ENCODE measurements at places on chromosomes 4 and X.

DNA sequence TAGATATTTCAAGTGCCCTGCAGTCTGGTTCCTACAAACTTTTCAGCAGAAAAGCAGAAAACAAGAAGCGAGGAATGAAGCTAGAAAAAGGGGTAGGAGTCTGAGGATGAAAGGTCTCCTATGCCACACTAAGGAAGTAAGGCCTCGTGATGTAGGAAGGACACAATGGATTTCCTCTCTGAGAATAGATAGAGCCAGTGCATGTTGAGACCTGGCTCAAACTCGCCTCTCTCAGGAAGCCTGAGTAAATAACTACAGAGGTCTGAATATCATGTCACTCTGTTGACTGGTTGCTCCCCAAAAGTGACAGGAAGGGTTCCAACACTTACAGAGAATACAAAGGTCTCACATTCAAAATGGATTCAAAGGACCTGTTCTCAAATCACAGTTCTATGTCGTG is 93.3 kb downstream of the GRIA3 start:
- DNase-seq = no peak

- DNase-seq = no peak
Measured at GRCh38 chr4:182192511-182193181, 50.6 kb upstream of the TENM3 start.

DNA sequence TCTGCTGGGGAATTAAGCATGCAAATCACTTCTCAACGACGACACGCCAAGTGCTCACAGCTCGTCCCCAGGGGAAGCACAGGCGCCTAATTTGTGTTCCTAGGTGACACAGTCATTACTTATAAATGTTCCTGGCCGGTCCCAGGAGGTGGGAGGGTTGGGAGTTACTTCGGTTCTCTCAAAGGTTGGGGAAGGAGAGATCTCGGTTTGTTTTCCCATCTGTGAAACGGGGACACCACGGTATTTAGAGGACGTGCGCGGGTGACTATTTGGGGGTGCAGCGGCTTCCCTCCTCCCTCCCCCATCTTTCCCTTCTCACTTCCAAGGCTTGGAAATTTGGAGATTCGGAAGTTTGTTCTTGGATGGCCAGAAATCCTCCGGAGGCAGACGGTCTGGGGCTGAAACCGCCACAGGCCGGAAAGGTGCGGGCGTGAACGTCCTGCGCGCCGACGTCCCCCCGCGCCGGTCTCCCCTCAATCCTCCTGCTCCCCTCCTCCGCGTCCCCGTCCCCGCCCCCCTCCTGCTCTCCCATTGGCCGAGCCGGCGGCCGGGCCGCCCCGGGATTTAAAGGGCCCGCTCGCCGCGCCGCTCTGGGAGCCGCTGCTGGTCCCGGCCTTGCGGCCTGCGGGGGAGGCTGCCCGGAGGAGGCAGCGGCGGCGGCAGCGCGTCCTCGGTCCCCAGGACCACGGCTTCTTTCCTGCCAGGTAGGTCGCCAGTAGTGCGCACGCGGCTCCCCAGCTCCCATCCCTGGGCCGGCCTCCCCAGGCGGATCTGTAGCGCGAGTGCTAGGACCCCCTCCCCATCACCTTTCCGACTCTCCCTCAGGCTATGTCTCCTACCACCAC is at the start of gene PORCN:
TSS of gene PORCN (plus strand) at position 593 of the 845 bp plus-strand sequence. CDS start 829 bp downstream, outside the sequence.
- peak; percentile 76 for DNase-seq

GRCh38 chr4:75040703-75041102 is 107.8 kb downstream of the PARM1 start:
- DNase-seq = no peak

DNA sequence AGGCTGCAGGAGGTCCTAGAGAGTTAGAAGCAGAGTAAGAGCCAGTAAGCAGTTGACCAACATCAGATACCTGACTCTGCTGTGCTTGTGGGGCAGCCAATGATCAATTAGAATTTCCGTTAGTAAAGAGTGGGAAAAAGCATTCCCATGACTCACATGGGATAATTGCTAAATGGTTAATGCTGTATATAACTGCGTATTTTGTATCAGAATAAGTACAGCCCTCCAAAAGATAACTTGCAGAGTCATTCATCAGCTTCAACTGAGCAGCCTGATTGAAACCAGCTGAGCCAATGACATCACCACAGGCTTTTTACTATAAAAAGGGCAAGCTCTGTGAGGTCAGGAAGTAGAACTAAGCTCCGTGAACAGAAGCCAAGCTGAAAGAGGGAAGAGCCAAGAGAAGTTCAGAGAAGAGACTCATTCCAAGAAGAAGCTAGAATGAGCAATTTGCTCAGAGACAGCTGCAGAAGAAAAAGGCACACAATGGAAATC is 67.9 kb downstream of the PPP3CA start:
- DNase-seq = no peak

DNA sequence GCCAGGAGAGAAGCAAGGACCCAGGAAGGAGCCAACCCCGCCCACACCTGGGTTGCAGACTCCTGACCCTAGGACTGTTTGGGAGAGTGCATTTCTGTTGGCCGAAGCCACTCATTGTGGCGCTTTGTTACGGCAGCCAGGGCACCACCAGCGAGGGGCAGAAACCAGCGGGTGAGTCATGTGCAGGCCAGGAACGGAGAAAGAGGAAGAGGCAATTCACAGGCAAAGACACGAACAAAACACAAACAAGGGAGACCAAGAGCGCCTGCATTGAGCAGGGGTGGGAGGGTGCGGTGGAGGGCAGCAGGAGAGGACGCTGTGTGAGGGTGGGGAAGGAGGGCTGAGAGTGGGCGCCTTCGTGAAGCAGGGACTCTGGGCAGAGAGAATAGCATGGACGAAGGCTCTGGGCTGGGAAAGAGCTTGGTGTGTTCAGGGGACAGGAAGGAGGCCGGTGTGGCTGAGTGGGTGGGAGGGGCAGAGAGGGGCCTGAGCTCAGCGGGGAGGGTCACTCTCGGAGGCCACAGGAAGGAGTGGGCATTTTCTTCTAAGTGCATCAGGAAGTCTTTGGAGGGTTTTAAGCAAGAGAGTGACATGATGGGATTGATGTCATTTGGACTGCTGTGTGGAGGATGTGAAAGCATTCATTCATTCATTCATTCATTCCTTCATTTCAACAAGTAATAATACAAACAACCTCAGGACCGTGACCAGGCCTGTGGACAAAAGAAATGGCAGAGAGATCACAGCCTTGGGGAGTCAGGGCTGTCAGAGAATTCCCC is 12.2 kb upstream of the WFS1 start:
- no peak for DNase-seq

DNA sequence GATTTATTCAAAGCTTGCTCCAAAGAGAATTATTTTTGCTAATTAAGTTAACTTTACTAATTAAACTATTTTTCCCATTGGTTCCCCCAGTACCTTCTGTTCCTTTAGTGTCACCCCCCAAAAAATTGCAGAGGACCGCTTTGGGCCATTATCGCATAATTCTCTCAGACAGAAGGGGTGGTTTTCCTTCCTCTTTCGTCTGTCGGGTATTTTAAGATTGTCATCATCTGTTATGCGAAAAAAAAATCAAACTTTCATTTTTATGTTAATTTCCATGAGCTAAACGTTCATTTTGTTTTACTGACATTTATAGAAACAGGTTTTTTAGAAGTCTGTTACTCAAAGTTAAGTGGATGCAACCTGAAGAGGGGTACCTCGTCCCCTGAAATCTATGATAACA is 76.2 kb upstream of the DDX3X start:
- DNase-seq = no peak

DNA sequence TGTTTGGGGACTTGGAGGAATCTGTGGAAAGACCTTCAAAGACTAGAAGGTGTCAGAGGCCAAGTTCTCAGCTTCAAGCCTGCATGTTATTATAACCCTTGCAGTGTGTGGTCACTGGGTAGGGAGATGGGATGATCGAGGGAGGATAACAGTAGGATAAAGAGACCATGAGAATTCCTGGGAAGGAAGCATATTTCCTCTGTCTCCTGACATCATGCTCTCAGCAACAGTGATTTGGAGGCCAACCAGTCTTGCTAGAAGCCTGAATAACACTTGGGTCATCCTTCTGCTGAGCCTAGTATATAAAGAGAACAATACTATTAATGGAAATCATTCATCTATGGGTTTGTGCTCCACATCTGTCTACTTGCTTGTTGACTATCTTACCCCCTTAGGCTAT is 40.9 kb upstream of the ANXA3 start:
- DNase-seq = no peak

- DNase-seq = no peak
Measured at GRCh38 chrX:9569876-9570301, 105.0 kb downstream of the TBL1X start.

DNA sequence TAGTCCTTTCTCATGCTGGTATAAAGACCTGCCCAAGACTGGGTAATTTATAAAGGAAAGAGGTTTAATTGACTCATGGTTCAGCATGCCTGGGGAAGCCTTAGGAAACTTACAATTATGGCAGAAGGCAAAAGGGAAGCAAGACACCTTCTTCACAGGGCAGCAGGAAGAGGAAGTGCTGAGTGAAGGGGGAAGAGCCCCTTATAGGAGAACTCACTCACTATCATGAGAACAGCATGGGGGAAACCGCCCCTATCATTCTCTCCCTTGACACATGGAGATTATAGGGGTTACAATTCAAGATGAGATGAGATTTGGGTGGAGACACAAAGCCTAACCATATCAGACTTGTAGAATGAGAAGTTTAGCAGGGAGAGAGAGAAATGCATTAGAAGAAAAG is 373.3 kb upstream of the DIAPH2 start:
- DNase-seq = no peak

GRCh38 chrX:10015355-10015722 is 48.2 kb downstream of the CLDN34 start:
- no peak for DNase-seq

DNA sequence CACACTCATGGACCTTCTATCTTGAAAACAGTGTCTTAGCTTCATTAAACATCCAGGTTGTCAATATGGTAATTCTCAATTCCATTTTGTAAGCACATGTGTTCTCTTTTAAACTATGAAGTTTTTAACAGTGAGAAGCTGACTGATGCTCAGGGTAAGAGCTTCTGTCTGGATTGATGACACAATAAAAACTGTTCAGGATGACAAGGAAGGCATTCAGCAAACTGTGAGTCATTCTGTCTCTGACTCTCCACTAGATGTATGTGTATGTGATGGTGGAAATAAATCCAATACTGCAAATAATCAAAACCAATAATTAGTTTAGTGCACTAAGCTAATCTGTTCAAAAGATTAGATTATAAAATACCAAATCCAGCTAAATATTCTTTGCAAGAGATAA is 115.3 kb upstream of the ARX start:
- DNase-seq = no peak

- no peak for DNase-seq
Measured at GRCh38 chrX:102934624-102935023, 2.4 kb upstream of the RAB40AL start.

DNA sequence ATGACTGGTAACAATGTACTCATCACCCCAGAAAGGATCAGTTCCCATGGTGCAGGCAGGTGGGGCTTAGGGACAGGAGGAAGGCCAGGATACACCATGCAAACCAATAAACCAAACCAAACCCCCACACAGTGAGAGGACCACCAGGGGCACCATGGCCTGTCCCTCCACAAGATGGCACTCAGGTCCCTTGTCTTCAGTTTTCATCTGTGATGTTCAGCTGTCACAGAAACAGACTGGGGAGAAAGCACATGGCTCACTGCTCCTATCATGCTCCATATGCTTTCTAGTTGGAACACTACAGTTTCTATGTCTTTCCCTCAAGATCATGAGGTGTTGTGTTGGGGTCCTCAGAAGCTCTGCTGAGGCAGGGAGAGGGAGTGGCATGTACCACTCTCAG is 10.1 kb downstream of the HS3ST1 start:
- DNase-seq = no peak

- no peak for DNase-seq
Measured at GRCh38 chrX:50978920-50979682, 68.6 kb downstream of the BMP15 start.

DNA sequence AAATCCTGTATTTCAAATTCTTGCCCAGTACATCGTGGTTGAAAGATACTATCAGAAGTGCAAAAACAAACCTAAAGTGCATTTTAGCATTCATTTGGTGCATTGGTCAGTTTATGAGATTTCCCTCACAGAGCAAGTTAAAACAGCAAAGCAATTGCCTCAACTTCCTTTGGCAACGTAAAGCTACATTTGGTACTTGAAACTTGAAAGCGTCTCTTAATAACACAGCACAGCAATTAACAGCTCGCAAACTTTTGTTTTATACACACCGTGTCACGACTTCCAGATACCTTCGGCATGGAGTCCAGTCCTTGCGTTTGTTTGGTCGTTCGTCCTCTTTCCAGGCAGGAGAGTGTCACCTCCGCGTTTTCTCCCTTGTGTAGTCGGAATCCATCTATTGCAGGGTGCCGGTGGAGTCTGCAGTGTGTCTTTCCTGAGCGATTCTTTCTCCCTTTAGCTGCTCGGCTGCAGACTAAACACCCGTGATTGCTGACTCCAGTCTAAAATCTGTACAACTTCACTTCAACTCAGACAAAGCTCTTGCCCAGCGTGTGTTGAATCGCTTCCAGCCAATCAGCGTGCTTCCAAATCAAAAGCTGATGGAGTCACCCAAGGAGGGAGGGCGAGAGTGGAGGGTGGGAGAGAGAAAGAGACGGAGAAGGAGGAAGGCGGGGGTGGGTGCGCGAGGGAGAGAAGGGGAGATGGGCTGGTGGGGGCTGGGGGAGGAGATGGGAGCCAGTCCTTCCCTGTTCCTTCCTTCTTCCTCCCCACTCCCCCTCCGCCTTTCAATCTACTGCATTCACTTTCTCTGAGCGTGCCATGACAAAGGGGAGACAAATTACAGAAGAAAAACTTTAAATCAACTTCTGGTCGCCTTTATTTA is at the start of gene PCDH18:
TSS of gene PCDH18 (minus strand) at position 509 of the 883 bp plus-strand sequence. CDS start at position 103, 406 bp downstream.
- no peak for DNase-seq

- no peak for DNase-seq
Measured at GRCh38 chr4:152643153-152644035, 36.4 kb downstream of the TMEM154 start.

GRCh38 chrX:32749070-32749469 is 462.3 kb downstream of the DMD start:
- no peak for DNase-seq

- DNase-seq = no peak
Measured at GRCh38 chrX:47621851-47622250, 2.2 kb upstream of the SYN1 start.

DNA sequence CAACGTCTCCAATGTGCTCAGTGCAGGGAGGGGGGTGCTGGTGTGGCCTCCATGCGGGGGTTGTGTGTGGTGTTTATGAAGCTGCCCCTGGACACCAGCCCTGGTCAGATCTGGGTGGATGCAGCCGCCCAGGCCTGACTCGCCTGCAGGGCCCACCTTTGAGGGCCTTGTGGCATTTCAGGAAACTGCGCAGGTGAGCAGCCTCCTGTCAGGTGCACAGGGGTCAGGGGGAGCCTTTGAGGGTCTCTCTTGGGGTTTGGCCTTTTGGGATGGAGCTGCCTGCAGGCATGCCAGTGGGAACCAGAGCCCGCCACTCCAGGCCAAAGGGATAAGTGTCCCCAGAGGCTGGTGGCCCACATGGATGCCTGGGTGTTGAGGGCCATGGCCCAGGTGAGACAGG is 45.4 kb downstream of the ADRA2C start:
- no peak for DNase-seq

- DNase-seq = no peak
Measured at GRCh38 chr4:94455081-94455480, 3.3 kb downstream of the PDLIM5 start.

DNA sequence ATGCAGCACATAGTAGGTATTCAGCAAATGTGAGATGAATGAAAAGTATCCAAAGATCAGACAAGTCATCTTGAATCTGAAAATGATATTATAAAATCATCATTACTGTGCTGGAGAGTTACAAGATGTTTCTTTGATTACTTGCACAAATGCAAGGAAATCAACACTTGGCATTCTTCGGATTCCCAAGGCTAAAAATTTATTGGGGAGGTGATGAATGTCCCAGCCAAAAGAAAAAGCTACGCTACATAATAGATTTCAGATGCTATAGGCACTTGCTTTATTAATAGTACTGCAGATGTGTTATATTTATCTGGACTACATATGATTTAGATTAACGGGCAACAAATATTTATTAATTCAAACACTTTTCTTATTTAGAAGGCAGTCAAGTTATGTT is 286.7 kb upstream of the TENM3 start:
- DNase-seq = no peak
